ENCODE measurements at places on chromosomes 6 and 20.

GRCh38 chr20:50930139-50930975 lies 880 bp downstream of the ADNP start:
- no peak for DNase-seq

GRCh38 chr20:52923123-52923937 lies 48.8 kb upstream of the TSHZ2 start:
- no peak for DNase-seq

DNA sequence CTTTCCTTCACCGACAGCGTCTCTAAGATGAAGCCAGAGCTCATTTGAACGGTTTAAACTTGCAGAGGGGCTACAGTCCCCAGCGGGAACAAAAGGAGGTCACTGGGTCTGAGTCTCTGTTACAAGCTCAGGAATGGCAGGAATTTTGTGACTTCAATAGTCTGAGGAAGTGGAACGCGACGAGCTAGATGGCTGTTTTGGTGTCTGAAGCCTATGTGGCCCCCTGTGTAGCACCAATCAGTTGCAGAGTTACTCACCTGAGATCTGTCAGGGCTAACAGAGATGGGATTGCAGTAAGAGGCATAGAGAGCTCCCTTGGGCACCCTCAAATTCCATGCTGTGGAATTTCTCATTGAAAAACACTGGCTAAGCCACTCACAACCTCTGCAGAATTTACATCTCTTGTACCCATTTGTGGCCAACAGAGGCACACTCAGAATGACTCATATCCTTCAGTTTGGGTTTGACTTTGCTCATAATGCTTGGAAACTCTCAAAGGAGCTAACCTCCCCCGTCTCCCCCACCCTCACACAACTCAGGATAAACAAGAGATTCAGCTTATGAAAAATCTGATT lies 7.1 kb upstream of the TCP11 start:
- no peak for DNase-seq

GRCh38 chr6:18400831-18401446 lies 13.8 kb downstream of the RNF144B start:
- no peak for DNase-seq

- DNase-seq: no peak
Observed at GRCh38 chr6:130409418-130410100, 43.7 kb downstream of the TMEM200A start.

DNA sequence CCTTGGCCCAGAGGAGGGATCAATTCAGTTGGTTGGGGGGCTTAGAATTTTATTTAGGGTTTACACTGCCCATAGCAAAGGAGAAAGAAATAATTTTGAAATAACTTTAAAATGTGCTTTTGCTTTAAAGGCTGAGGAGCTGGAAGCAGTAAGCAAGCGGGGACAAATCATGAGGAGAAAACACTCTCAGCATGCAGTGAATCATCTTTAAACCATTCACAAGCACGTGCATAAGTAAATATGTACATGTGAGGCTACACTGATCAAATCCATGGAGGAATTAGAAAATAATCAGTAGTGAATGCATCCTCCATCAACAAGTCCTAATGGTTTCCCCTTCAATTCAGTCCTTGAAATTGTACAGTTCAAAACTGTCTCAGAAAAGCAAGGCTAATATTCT lies 181.0 kb downstream of the MTFR2 start:
- DNase-seq: no peak

DNA sequence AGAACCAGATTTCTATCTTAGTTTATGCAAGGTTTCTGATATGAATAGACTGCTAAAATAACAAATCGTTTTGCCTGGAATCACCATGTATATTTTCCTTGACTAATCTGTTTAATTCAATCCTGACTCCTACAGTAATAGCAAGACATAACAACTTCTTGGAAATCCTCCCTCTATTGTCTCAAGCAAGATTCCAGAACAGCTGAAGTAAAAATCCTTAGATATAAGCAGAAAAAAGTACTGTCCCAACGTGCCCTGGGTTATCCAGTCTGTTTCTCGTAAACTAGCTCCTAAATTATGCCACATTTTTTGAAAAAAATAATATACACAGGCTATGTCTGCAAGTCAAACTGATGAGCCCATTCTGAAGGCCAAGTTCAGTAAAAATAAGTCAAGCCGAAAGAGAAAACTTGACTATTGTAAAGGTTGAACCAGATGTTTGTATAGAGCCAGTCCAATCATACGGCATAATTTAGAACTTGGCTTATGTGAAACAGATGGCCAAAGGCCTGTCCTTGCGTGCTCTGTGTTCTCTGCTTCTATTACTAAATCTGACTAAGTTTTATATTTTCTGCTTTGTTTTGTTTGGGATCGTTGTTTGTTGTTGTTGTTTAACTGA lies 341.6 kb upstream of the NRSN1 start:
- DNase-seq: peak; percentile 45

DNA sequence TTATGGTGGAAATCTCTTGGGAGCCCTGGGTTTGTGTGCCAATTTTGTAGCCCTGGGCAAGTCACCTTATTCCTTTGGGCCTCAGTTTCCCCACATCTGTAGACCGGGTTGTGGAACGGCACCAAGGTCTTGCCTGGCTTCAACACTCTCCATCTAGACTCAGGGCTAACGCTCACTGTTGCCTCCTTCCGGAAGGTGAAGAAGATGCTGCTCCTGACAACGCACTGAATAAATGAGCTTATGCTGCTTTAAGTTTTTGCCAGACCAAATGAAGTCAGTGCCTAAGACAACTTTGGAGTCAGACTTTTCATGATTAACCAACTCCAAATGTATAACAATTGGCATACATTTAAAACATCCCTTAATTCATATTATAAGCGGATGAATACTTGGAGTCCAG lies 53.1 kb downstream of the PSMG4 start:
- DNase-seq: no peak

- no peak for DNase-seq
Observed at GRCh38 chr6:39411001-39411400, 88.5 kb upstream of the KCNK16 start.

DNA sequence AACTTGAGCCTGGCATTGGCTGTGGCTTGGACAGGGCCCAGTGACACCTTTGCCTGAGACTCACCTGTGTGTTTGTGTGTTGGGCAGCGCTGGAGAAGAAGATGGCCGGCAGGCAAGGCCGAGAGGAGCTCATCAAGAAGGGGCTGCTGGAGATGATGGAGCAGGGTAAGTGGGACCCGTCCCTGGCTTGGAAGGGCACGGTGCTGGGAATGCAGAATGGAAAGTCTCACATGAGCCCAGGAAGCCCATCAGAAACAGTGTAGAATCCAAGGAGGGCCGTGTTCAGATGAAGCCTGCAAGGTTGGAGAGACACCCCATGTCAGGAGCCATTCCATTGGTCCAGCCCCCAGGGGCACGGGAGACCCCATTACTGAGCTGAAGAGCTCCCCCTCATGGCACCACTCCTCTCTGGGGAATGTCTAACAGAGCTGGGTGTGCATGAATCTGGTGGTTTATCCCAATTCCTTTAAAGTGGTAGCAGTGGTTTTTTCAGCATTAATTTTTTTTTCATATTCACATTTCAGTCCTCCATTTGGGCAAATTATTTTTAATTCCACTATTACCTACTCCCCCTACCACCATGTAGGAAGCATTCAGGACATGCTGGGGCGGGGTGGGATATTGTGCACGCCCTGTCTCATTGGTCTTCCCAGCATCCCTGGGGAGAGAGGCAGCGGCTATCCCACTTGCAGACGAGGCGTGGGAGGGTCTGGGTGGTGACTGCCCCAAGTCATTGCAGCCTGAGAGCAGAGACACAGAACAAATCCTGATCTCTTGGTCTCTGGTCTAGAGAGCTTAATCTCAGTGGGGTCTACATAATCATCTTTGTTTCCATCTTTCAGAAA lies 143.6 kb downstream of the PHACTR3 start:
- no peak for DNase-seq

DNA sequence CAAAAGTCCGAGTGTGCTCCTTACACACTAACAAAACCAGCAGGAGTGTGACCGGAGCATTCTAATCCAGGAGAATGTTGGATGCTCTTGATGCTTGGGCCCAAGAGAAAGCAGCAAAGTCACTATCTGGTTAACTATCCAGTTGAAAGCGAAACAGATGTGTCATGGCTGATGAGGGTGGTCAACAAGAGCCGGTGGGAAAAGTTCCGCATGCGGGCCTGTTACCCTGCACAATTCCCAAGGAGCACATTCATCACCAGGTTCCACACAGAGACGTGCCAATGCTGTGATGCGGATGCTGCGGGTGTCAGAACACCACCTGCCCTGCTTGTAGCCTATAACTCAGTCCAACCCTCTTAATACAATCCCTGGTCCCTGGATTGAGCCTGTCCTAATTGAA lies 38.7 kb downstream of the IL20RA start:
- DNase-seq: no peak

- DNase-seq: no peak
Observed at GRCh38 chr6:147132889-147133288, 71.3 kb upstream of the STXBP5 start.

DNA sequence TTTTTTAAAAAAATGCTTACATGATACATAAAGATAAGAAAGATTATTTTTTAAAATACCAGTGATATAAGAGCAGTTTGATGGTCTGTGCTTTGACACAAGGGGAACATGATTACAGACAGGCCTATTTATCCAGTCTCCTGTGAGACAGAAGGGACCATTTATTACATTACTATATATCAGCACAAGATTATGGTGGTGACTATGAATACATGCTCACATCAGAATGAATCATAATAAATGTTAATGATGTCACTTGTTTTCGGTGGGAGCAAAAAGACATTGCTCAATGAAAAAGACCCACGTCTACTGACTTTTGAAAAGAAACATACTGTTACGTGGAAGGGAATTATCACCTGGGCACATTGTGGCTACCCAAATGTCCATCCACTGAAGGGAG lies 455.1 kb downstream of the CDC5L start:
- DNase-seq: no peak

GRCh38 chr6:38021571-38021970 lies 202.0 kb downstream of the ZFAND3 start:
- DNase-seq: no peak

DNA sequence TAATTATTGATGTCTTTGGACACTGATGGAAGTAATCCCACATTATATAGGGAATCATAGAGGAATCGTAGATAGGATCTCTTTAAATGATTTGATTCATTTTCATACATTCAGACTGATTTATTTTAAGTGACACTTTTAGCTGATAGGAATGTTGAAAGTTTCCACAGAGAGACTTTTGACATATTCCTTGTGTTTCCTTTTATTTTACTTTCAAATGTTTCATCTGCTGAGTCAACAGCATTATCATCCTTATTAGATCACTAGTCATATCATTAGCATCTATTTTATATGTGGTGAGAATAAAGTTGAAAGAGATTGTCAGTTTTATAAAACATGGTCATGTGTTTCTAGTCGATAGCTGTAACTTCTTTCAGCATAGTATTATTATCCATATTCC lies 13.4 kb downstream of the DCBLD1 start:
- no peak for DNase-seq

DNA sequence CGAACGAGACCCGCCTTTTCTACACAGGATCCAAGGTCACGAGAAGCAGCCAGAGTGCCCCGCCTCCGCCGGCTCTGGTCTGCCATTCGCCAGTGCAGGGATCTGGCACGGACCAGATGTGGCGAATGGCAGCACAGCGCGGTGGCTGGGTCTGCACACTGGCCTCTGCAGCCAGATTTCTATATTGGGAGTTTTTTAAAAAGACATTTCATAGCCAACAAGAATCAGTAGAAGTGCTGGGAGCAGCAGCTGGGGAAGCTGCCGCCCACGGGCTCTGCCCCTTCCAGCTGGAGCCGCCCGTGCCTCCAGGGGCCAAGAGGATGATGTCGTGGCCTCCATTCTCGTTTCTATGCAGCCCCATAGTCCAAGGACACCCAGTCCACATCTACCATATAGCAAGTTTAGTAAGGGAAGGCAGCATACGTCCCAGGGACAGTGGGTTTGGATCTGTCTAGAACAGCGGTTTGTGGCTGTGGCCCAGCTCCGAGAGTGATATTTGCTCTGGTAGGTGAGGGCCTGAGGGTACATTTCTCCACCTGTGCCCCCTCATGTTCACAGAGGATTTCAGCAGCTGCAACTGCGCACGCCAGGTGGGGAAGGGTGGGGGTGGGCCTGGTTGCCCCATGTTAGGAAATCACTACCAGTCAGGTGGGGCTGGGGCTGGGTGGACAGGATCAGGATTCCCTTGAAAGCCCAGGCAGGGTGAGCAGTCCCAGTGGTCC lies 333.7 kb downstream of the ZFAND3 start:
- DNase-seq: no peak

DNA sequence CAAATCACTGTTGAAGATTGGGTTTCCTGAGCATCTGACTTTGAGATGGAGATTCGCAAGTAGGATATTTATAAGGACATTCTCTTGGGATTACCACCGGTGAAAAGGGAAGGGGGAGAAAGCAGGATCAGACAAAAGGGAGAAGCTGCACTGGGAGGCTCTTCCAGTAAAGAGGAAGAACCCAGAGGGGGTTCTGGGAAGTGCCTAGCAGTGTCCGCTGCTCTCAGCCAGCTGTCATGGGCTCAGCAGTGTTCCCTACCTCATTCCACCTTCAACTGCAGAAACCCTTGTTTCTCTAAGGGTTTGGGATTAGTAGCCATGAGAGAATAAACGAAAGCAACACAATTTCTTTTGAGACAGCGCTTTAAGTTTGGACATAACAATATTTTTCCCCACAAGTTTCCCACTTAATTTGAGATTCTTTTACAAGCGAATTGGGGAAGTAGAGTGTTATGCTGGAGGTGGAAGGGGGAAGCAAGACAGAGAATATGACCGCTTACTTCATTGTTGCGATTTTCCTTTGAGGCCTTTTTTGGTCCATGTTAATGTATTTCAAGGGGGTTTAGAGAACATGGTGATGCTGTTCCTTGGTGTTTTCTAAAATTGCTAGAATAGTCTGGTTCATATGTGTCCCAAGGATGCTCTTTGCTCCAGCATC lies 154.5 kb upstream of the SCGN start:
- no peak for DNase-seq

DNA sequence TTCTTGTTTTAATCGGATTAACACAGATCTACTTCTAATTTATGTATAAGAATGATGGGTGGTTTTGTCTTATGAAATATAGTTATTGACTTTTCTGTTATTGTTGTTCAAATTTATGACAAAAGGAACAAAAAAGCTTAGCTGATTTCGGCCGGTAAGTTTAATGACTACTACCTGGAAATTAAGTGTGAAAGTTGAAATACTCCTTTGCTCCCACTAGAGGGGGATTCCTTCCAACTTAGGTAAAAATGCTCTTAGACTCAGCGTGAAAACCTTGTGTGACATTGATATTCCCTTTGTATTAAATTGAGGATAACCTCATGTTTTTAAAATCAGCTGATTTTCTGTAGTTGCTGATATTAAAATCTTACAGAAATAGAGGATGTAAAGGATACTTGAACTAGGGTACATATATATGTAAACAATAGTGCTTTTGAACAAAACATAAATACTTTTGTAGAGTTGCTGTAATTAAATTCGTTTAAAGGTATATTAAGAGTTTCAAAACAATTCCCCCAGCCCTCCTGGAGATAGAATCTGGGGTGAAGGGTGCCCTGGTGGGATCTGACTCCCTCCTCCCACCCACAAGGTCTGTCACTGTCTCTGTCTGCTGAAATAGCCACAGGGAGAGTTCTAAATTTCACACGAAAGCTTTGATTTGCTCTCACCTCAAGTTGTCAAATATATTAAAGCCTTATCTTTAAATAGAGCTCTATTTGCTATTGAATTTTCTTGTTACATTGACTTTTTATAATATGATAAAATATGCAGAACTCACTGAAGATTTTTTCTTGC lies 257.5 kb downstream of the ARID1B start:
- no peak for DNase-seq

- DNase-seq: no peak
Observed at GRCh38 chr6:137395316-137395715, 98.9 kb downstream of the OLIG3 start.

GRCh38 chr6:28988536-28989311 lies 16.4 kb downstream of the ZNF311 start:
- DNase-seq: peak; percentile 47
